Epithelial cell of alveolus of lung (primary cell): ENCODE measurements at places on chromosomes 4 and X. TPM values are rescaled to one million over a fixed set of nuclear protein-coding genes. Genes with fewer than 3 reads are reported as not detected.

Gene SGMS2
- 10.5 and 29.3 TPM in 2 replicates for total RNA-seq

Gene NWD2
- not detected in 2 replicates for total RNA-seq

Gene IL13RA2
- total RNA-seq: 1.3 and 4.6 TPM in 2 replicates

Gene OPN1MW2
- not detected in 2 replicates for total RNA-seq

Gene PCDH18
- 59.1 and 665 TPM in 2 replicates for total RNA-seq

Gene CXCL10
- total RNA-seq: 3.4 TPM in 1 of 2 replicates, not detected in the other

Gene ADGRG4
- not detected in 2 replicates for total RNA-seq

Gene RASSF6
- total RNA-seq: 0.26 TPM in 1 of 2 replicates, not detected in the other

Gene AFP
- total RNA-seq: 0.13 TPM in 1 of 2 replicates, not detected in the other

Gene KCNE5
- 0.52 and 0.96 TPM in 2 replicates for total RNA-seq

Gene DUSP21
- not detected in 2 replicates for total RNA-seq

Gene KIF4A
- total RNA-seq: 6.8 and 11.5 TPM in 2 replicates

Gene GIMD1
- total RNA-seq: not detected in 2 replicates

Gene SAGE1
- not detected in 2 replicates for total RNA-seq

Gene FATE1
- not detected in 2 replicates for total RNA-seq

Gene DOCK11
- 8.1 and 11.6 TPM in 2 replicates for total RNA-seq

Gene TEX13C
- not detected in 2 replicates for total RNA-seq

Gene ZNF330
- 18.2 and 24.0 TPM in 2 replicates for total RNA-seq

Gene NDP
- 0.24 and 0.52 TPM in 2 replicates for total RNA-seq

Gene LRIT3
- under 0.01 TPM in 1 of 2 replicates, not detected in the other for total RNA-seq

Gene ANOS1
- total RNA-seq: 0.24 and 3.9 TPM in 2 replicates

Gene NFKB1
- 17.6 and 32.6 TPM in 2 replicates for total RNA-seq

Gene TEX13D
- not detected in 2 replicates for total RNA-seq

Gene BLOC1S4
- 17.0 and 25.7 TPM in 2 replicates for total RNA-seq

Gene PITX2
- total RNA-seq: 1.4 TPM in 1 of 2 replicates, not detected in the other

Gene CLNK
- not detected in 2 replicates for total RNA-seq

Gene KDM6A
- 8.5 and 41.2 TPM in 2 replicates for total RNA-seq

Gene MAGEA1
- total RNA-seq: not detected in 2 replicates

Gene GPC4
- total RNA-seq: 2.3 and 3.9 TPM in 2 replicates

Gene ANXA3
- 2.2 and 25.7 TPM in 2 replicates for total RNA-seq

Gene HSFX2
- 0.13 and 0.40 TPM in 2 replicates for total RNA-seq

Gene ZFP92
- total RNA-seq: 0.32 and 0.39 TPM in 2 replicates

Gene FRMPD3
- total RNA-seq: not detected in 2 replicates

Gene GYG2
- total RNA-seq: 5.7 and 11.3 TPM in 2 replicates

Gene DIAPH2
- 15.3 and 26.6 TPM in 2 replicates for total RNA-seq

Gene HEPH
- total RNA-seq: 8.5 and 29.9 TPM in 2 replicates

Gene QDPR
- 11.1 and 24.4 TPM in 2 replicates for total RNA-seq

Gene MAP7D3
- 7.7 and 12.2 TPM in 2 replicates for total RNA-seq

Gene GPM6B
- total RNA-seq: 2.3 and 5.3 TPM in 2 replicates

Gene MAGEB10
- not detected in 2 replicates for total RNA-seq

Gene SPANXC
- not detected in 2 replicates for total RNA-seq

Gene CCSER1
- total RNA-seq: under 0.01 TPM in 1 of 2 replicates, not detected in the other

Gene HGFAC
- total RNA-seq: 0.32 TPM in 1 of 2 replicates, not detected in the other

Gene HTN1
- total RNA-seq: not detected in 2 replicates

Gene ESX1
- total RNA-seq: 0.13 TPM in 1 of 2 replicates, not detected in the other

Gene PLAC8
- total RNA-seq: not detected in 2 replicates

Gene TCEAL5
- not detected in 2 replicates for total RNA-seq

Gene GPC3
- total RNA-seq: 0.26 and 3.5 TPM in 2 replicates

Gene ZAR1
- total RNA-seq: not detected in 2 replicates

Gene TMPRSS11F
- not detected in 2 replicates for total RNA-seq

Gene HTR2C
- total RNA-seq: not detected in 2 replicates

Gene DDIT4L
- total RNA-seq: 0.26 and 0.40 TPM in 2 replicates

Gene SMIM31
- not detected in 2 replicates for total RNA-seq

Gene PDE5A
- total RNA-seq: 133 and 158 TPM in 2 replicates

Gene YIPF6
- 15.6 and 24.6 TPM in 2 replicates for total RNA-seq

Gene PPP1R2C
- total RNA-seq: not detected in 2 replicates

Gene DRP2
- 0.80 and 1.3 TPM in 2 replicates for total RNA-seq

Gene HTN3
- total RNA-seq: not detected in 2 replicates
